Activated T-helper 1 cell treated with anti-CD3 and anti-CD28 coated beads, Interleukin-2, amount 50 U/mL, for 16 hours (primary cell): ENCODE measurements at places on chromosomes 5 and 9.

- DNase-seq: no peak
These were observed 126.8 kb downstream of the EHMT1 start for GRCh38 chr9:137745541-137745991.

DNA sequence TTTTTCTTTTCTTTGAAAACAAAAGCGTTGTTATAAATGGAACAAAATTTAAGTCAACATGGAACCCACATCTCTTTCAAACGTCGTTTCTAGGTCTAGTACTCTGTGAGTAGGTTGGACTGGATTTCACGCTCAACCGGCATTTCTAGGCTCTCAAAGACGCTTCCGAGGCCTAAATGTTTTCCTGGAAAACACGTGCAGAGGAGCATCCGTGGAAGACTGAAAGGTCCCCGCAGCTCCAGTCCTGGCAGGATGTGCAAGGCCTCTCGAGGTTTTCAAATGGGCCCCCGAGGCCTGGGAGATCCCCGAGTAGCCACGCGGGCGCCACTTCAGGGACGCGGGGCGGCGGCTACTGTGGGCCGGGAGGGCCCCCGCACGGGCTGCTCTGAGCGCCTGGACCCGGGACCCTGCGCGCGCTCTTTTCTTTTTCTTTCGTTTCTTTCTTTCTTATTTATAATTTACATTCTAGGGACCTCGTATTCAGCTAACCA is 4.2 kb upstream of the IRX2 start:
- no peak for DNase-seq

- peak; percentile 31 for DNase-seq
These were observed 80.9 kb downstream of the GOLPH3 start for GRCh38 chr5:32092938-32093812.

- no peak for DNase-seq
These were observed 116.6 kb downstream of the KLHL3 start for GRCh38 chr5:137619191-137619870.

- no peak for DNase-seq
These were observed 49.9 kb upstream of the JMY start for GRCh38 chr5:79186021-79186420.

DNA sequence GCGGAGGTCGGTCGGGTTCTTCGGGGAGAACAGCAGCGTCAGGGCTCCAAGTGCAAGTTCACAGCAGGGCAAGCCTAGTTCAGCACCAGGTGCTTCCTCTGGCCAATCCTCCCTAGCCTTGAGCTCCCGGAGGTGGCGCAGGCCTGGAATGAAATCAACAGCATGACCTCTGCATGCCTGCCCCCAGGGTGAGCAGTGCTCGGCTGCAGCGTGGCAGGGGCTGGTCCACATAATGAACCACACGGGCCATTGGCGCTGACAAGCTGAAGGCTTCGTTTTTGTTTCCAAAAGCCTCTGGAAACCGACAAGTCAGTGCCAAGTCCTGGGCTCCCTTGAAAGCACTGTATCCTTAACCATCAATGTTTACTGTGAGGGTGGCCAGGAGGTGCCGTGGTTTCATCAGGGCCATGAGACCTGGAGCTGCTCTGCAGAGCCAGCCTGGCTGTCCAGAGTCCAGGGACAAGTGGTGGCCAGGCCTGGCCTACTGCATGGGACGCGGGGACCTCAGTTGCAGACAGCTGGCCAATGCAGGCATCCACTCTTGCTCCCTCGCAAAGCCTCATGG is 2.1 kb upstream of the INPP5E start:
- DNase-seq: no peak

GRCh38 chr9:127283917-127284497 is 19.4 kb downstream of the GARNL3 start:
- DNase-seq: no peak

DNA sequence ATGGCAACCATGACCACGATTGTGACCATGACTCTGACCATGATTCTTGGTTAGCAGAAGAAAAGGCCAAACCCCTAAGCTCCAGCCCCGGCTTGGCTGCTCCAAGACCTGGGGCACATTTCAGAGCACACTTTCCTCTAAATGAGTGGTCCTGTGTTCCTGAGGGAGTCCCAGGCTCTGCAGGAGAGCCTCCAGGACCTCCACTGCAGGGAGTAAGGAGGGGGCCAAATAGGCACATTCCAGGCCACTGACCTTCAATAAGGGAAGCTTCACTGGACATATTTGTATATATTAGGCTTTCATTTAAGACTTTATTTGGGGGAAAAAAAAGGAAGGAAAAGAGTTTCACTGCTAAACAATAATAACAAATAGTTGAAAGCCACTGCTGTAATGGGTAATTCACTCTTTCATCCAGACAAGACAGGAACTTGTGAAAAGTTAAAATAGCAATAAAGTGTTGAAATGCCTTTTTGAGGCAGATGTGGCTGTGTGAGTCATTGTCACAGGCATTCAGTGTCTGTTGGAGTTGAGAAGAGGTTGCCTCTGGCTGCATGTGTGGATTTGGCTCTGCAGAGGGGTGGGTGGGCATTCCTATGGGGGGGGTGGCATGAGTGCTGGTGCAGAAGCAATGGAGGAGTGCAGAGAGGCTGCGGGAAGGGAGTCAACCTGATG is 63.9 kb upstream of the TGFBR1 start:
- DNase-seq: no peak

DNA sequence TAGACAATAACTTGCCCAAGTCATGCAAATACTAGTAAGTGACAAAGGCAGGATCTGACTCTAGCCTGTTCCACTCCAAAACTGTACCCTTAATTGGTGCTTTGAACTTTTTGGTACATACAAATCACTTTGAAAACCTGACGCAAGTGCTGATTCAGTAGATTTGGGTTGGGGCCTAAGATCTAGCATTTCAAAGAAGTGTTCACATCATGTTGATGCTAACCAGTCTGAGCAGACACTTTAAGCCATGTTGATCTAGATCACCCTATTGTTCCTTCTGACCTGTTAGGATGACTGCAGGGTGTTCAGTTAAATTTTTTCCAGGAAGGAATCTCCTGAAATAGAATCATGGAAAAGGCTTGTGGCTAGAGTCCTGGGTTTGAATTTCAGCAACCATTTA is 57.7 kb upstream of the CPEB4 start:
- no peak for DNase-seq

- no peak for DNase-seq
These were observed 18.3 kb upstream of the SLC6A3 start for GRCh38 chr5:1463326-1464095.

GRCh38 chr5:133328800-133329199 is 277.0 kb downstream of the HSPA4 start:
- no peak for DNase-seq

DNA sequence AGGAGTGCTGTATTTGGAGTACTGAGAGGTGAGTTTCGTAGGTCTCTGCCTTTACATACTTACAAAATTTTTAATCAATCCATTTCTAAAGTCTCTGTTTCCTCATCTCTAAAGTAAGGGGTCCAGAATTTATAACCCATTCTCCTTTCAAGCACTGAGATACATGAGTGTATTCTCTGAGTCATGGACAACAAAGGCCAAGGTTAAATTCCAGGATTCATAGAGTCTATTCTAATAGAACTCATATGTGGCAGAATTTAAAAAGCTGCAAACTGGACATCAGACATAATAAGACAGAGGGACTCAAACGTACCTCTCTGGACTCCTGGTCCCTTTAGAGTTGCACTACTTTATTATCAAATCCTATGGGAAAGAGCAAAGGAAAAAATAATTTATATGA is 112.5 kb upstream of the SLIT3 start:
- no peak for DNase-seq

DNA sequence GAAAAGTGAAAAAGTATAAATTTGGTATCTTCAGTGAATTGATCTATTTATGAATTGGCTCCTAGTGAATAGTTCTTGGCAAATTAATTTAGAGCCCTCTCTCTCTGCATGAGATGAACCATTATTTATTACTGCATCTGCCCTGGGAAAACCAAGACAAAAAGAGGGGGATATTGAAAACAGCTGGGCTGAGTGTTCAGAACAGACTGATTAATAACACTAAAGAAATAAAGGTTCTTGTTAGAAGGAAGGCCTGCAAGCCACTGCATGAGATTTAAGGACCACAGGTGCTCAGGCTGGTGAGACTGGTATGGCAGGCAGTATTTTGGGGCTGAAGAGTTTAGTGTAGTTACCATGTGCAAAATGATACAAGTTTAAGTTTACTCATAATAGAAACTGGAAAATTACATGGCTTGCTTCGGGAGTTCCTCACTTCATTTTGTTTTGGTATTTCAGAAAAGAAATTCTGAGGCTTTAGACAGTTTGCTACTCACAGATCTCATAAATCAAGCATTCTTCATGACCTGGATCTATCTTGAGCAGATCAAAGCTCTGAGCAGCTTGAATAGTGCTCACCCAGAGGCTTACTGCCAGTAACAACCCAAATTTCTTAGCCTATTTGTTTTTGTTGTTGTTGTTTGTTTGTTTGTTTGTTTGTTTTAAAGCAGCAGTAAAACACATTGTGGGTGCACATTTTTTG is 56.1 kb downstream of the KIAA1958 start:
- no peak for DNase-seq

DNA sequence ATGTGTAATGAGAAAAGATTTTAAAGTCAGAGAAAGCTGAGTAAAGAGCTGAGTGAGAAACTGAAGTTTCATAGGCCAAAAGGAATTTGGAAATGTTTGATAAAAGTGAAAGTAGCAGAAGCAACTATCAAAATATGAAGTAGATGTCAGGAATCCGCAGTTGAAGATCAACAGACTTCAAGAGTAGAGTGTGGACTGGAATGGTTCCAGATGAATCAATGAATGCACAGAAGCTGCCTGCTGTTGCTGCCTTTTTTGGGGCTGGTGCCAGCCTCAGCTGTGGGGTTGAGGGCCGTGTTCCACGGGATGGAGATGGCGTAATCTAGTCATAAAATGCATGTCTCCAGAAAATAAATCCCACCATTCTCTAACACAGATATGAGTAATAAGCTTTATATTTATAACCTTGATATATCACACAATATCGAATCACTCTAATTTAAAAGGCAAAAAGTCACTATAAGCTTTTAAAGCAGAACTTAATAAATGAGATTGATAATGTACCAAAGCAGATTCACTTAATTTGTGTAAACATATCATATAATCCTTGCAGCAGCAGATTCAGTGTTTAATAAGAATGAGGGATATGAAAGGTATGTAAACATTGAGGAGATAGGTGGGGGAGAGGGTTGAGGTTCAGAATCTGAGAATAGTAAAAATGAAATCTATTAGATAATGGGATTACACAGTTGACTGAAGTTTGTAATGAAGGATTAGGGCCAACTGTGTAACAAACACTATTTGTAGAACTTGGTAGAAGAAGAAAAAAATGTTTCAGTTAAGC is 652.3 kb upstream of the FTMT start:
- DNase-seq: no peak

DNA sequence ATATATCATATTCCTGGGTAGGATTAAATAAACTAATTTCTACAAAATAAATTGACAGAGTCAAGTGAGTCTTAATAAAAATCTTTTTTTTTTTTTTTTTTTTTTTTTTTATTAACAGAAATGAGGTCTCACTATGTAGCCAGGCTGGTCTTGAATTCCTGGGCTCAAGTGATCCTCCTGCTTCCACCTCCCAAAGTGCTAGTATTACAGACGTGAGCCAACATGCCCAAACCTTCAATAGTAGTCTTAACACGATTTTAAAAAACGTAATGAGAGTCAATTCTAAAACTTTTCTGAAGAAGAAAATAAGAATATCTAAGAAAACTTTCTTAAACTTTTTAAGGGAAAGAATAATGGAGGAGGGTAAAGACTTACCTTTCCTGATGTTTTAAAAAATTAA is 84.2 kb downstream of the YIPF5 start:
- no peak for DNase-seq

DNA sequence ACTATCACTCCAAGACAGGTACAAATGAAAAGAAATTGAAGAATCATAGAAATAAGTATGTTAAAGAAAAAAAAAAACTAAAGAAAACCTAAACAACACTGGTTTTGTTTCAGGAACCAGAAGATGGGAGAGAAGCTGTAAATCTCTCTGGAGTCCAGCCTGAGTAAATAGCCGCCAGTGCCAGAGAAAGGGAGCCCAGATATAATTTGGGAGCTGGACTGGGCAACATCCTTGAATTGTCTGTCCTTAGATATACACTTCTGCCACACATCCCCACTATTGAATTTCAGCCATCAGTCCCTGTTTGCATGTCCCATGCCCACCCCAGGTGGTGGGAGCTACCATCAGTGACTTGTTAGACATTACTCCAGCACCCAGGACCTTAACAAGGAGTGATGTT is 979.6 kb downstream of the DTWD2 start:
- no peak for DNase-seq

DNA sequence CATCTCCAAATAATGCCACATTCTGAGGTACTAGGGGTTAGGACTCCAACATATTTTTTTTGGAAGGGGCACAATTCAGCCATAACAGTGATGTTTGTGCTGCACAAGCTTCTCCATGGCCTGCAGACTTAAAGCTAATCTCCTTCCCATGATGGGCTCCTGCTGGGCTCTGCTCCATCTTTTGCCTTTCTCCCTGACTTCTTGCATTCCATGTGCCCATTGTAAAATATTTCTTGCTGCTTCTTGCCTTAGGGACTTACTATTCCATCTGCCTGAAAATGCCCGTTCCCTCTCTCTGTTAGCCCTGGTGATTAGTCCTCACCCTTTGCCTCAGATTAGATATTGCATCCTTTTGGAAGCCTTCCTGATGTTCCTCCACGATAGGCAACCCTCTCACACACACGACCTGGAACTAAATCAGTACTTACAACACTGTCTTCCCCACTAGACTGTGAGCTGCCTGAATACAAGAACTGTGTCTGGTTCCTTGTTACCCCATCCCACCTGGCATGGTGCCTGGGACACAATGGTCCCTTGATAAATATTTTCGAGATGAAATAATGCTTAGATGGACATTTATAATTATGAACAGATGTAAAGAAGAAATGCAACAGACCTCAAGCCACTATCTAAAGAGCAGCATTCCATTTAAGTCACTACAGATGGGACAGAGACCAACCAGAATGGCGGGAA is 33.5 kb downstream of the OR1J1 start:
- DNase-seq: no peak

GRCh38 chr5:82661933-82662332 is 383.8 kb upstream of the RPS23 start:
- DNase-seq: no peak

GRCh38 chr9:129944506-129945116 is 98.4 kb downstream of the FNBP1 start:
- no peak for DNase-seq

- no peak for DNase-seq
These were observed 344.1 kb downstream of the BNC2 start for GRCh38 chr9:16526380-16526779.

DNA sequence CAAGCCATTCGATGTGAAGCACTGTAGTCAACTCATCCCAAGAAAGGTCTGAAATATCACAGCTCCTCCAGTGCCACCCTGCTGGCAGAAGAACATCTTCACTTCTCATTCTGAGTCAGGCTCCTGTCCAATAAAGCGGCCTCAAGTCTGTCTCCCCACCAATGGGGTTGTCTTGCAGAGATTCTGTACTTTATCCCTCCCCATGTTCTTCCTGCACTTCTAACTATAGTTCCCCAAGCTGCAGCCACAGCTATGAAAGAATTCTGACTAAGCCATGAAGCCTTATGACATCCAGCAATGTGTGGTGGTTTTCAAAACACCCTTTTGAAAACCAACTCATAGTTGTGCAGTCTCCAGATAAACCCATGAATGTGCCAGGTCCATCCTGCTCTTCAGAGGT is 6.8 kb downstream of the MACROH2A1 start:
- DNase-seq: no peak

GRCh38 chr5:23591250-23591649 is 83.8 kb downstream of the PRDM9 start:
- DNase-seq: no peak

GRCh38 chr5:99807346-99807745 is 727.8 kb upstream of the FAM174A start:
- DNase-seq: no peak

- DNase-seq: no peak
These were observed 144.7 kb downstream of the GABBR2 start for GRCh38 chr9:98563988-98564387.
